ENCODE measurements at places on chromosomes 3 and 15.

- no peak for DNase-seq
Measured at GRCh38 chr3:86830566-86830965, 160.4 kb downstream of the VGLL3 start.

DNA sequence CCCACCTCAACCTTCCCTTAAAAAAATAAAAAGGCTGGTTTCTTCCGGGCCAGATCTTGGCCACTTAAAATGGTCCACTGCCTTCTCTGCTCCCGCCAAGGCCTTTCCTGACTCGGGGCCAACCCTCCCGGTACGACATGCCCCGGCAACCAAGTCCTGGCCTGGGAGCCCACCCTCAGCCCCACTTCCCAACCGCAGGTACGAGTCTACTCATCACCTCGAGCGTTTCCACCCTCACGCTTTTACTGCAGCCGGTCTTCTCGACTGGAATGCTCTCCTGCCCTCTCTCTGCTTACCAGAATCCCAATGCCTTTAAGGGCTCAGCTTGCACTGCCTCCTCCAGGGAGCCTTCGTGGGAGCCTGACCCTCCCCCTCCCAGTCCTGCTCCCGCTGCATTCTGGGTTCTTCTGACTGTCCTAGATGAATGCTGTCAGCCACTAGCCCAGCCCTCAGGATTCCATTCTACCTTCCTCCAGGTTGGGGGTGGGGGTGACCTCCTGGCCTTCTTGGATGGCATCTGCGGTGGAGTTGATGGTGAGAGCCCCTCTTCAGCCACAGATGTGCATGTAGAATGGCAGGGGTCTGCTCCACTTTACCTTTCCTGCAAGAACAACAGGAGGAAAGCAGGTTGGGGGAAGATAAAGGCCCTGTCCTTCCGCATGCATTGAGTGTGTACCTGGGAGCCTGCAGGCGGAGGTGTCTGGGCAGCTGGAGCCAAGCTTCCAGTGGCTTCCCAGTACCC, 1.1 kb upstream of the CSRNP1 start:
- DNase-seq = no peak

DNA sequence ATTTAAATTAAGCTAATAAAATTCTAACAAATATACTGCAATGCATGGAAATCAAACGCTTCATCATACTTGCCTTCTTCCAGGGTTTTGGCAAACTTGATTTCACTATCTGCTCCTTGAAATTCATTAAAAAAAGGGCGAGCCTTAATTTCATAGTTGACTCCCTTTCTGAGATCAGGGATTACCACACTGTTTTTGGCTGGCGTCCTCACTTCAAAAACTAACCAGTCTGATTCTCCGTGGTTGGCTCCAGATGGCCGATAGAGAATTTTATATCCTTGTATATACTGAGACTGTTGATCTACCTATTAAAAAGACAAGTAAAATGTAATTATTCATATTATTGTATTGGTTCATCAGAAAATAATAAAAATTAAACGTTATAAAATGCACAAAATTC, 1106.8 kb downstream of the ROBO1 start:
- no peak for DNase-seq

- DNase-seq = peak; percentile 79
Measured at GRCh38 chr3:15055019-15055557, 10.0 kb downstream of the MRPS25 start.

DNA sequence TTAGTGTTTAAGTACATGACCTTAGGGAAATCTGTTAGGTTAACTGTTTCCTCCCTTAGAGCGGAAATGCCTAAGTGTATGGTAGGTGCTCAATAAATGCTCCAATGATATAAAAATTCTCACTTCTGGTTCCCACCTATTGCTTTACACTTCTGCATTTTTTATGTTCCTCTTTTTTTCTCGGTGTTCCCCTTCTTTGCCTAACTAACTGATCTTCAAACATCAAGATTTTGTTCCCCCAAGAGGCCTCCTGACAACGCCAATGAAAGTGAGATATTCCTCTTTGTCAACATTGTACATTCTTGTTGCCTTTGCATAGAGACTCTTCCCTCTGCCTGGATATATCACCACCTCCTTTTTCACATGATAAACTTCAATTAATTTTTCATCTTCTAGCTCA, 17.4 kb downstream of the SLC35A5 start:
- DNase-seq = no peak

DNA sequence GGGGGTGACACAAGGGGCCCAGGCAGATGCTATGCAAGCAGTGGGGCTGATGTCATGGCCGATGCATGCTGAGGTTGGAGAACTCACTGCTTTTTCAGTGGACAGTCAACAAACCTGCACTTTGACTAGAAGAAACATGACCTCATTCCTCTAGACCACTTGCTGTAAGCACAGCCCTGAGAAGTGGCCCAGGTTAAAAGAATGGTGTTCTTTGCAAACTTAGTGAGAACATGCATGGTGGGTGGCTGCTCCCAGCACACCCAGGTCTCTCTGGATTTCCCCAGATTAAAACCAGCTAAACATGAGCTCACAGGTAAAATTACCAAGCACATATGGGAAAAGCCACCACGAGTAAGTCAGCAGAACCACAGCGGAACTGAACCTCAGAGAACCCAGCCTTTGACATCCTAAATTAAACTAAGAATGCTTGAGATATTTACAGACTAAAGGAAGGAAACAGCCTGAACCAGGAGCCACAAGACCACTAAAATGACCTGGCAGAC, 15.5 kb downstream of the DLEC1 start:
- DNase-seq = no peak

DNA sequence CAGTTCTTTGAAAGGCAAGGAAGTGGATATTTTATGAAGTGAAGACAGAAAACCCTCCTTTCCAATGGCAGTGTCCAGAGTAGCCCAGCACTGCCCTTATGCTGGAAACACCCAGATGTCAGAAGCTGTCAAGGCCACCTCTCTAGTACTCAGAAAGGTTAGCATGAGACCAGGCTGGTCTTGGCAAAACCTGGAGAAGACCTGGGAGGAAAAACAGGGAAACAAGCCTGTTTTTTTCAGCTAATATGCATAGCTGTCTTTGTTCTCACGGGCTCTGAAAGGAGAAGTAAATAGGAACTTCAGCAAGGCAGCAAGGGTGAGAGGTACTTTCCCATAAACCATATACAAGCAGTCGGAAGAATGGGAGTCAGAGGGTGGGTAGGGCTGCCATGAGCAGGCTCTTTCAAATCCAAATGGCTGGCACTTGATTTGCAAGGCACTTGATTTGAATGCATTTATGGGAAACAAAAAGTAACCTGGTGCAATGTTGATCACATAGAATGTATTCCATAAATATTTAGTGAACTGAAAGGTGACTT, 55.8 kb downstream of the HEG1 start:
- no peak for DNase-seq

DNA sequence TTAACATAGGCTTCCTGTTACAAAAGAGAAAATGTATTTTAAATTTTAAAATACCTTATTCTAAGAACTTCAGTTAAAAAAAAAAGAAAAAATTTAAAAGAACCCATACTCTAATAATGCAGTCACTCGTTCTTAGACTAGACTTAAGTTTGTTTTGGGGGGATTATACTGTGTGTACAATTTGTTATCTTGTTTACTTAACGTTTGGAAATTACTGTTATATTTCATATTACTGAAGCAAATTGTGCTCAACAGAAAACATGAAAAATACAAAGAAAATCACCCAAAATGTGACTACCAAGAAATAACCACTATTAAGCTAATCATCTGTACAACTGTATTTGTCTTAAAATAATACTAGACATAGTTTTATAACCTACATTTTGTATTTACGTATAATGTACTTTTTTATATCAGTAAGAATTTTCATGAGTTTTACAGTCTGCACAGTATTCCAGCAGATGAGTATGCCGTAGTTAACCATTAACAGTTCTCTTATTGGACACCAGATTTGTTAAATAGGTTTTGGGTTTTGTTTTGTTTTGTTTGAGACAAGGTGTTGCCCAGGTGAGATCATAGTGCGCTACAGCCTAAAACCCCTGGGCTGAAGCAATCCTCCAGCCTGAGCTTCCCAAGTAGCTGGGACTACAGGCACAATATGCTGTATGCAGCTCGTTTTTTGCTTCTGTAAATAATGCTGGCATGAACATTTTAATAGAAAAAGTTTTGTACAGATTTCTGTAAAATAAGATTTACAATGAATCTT, 88.8 kb upstream of the CHD2 start:
- no peak for DNase-seq

- no peak for DNase-seq
Measured at GRCh38 chr3:37219266-37219665, 44.9 kb upstream of the LRRFIP2 start.

DNA sequence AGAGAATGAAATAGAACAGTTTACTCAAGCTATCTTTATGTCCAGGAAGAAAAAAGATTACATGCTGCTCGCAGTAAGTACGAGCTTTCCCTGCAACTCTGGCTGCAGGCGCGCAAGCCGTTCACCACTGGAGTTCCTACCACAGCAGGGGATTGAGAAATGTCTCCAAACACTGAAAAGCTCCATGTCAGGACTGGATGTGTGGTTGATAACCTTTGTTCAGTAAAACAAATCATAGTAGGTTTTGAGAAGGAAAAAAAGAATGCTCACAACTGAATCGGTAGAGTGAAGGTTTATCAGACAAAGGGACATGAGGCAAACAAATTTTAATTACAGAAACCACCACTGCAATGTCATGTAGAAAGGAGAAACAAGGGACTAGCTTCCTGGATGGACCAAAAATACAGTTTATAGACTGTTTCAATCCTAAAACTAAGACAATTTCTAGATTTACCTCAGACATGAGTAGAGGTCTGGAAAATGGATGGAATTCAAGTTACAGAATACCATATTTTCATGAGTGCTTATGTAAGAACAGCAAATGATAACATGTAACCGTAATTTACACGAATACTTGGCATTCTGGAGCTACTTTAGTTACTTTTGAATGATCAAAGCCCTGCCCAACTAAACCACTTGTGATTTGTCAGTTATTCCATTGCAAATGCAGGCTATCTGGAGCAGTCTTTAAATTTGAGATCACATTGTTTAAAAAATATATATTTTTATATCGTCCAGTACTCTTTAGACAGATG, 471.1 kb downstream of the SHQ1 start:
- no peak for DNase-seq

DNA sequence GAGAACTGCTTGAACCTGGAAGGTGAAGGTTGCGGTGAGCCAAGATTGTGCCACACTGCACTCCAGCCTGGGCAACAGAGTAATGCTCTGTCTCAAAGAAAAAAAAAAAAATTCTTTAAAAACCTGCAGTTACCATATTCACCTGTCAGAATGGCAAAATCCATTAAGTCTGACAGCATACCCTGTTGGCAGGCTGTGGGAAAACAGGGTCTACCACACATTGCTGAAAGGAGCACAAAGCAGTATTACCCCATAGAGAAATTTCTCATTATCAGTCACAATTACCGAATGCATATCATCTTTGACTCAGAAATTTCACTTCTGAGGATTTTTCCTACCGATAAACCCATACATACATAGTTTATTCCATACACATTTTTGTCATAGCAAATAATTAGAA, 264.1 kb upstream of the SLCO3A1 start:
- peak; percentile 9 for DNase-seq

- DNase-seq = no peak
Measured at GRCh38 chr3:90010341-90010740, 902.9 kb downstream of the EPHA3 start.

DNA sequence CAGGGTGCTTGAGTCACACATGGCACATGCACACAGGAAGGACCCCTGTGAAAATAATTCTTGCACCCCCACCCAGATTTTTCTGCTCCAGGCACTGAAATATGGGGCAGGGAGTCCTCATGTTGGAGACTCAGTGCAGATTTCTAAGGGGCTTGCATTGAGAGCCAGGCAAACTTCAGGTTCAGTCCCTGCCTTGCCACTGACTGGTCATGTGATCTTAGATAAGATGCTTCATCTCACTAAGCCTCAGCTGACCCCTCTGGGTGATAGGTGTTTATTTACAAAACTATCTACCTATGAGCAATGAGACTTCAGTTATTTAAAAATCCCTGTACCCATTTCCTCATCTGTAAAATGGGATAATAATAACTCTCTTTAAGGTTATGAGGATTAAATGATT, 30.1 kb upstream of the C3orf80 start:
- DNase-seq = no peak

DNA sequence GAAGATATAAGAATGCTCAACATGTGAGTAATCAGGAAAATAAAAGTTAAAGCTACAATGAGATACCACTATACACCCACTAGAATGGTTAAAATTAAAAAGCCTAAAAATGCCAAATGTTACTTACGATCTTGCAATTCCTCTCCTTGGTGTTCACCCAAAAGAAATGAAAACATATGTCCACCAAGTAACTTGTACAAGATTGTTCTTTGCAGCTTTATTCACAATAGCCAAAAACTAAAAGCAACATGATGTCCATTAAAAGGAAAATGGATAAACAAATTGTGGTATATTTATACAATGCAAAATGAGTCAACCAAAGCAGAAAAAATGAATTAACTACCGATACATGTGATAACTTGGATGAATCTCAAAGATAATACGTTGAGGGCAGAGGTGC, 301.6 kb upstream of the THBS1 start:
- no peak for DNase-seq

DNA sequence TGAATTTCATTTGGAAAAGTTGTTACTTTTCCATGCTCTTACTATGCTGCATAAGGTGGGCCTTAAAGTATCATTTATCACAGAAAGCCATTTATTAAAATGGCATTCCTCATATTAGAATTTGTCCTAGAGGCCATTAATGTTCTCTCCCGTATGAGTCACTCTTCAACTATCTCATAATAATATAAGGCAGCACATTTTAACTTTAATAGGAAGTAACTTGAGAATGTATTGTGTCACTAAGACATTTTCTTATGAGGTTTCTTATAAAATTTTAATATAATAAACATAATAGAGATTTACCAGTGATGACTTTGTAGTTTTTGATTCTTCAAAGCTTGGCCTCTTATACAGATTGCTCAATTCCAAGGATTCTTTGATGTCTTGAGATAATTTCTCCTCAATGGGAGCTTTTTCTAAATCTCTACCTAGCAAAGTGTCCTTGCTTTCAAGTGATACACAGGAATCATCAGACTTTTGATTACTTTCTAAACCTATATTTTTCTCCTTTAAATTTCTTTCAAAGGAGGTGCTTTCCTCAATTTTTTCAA, 74.7 kb downstream of the ZBBX start:
- DNase-seq = no peak

DNA sequence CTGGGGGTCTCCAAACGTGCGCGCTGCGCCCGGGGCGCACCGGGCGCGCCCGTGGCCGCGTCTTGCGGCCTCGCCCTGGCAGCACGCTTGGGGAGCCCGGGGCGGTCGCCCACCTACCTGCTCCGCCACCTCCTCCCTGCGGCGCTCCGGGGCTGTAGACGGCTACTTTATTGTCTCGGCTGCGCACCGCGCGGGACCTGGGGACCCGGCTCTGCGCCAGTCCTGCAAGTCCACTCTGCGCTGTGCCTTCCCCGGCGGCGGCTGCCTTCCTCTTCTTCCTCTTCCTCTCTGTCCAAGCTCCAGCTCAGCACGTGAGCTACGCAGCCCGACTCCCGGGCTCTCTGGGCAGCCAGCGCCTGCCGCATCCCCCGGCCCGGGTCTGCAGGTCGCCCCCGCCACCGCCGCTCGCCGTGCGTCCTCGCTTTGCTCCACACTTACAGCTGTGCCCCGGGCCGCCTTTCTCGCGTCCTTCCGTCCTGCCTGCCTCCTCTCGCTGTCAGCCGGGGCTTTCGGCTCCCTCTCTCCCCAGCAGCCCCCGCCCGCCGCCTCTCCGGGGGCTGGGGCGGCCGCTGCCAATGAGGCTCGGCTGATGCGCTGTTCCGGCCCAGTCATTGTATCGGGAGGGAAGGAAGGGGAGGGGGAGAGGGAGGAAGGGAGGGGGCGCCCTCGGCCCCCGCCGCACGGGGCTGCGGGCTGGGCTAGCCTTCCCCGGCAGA, 156.4 kb upstream of the FRMD4B start:
- DNase-seq = no peak

- DNase-seq = no peak
Measured at GRCh38 chr3:51396401-51396800, 5.3 kb downstream of the RBM15B start.
